ENCODE measurements at places on chromosomes 11 and 22.

DNA sequence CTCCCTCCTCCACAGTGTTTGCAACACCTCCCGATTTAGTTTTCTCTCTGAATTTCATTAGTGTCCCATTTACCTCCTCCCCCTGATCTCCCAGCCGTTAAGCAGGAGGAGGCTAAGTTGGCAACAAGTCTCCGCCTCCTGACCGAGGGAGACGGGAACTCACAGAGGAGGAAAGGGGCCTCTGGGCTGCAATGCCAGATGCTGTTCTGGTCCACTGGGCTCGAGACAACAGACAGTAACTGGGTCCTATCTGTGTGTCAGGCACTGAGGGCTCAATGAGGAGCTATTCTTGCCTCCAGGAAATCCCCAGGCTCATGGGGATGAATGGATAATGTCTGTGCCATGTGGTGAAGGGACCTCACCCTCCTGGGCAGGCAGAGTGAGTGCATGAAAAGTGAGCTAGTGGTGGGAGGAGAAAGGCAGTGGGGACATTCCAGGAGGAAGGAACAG is 228.1 kb downstream of the TENM4 start:
- DNase-seq, result no peak

- no peak for DNase-seq
Observed at GRCh38 chr11:12114193-12115033, 4.0 kb downstream of the MICAL2 start.

DNA sequence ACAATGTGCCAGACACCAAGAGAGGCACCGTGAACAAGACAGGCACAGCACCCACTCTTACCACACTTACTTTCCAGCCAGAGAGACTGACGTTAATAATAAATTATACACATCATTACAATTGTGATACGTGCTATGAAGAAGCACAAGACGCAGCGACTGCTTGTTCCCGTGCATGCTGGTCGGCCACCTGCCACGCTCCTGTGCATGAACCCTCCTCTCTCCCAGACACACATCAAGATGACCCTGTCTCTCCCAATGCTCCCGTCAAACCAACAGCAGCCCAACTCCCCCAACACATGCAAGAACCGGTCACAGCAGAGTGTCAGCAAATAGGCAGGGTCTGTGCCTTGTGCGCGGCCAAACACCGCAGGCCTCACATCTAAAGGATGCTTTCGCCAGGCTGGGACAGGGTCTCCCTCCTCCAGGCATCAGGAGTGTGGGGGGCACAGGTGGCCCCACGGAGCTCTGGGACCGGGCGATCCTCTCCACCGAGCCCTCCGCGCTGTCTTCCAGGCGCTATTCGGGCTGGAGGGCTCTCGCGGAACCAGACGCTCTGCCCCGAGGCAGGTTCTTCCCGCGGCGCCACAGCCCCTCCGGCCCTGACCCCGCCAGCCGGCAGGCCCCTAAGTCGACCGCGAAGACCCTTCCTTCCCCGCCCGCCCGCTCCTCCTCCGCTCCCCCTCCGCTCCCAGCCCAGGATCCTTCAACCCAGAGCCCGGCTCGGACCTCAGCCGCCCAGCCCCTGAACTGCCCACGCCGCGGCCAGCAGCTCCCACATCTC is 533 bp downstream of the SERGEF start:
- DNase-seq, result no peak

- DNase-seq, result no peak
Observed at GRCh38 chr11:101817581-101817980, 97.2 kb upstream of the CEP126 start.

DNA sequence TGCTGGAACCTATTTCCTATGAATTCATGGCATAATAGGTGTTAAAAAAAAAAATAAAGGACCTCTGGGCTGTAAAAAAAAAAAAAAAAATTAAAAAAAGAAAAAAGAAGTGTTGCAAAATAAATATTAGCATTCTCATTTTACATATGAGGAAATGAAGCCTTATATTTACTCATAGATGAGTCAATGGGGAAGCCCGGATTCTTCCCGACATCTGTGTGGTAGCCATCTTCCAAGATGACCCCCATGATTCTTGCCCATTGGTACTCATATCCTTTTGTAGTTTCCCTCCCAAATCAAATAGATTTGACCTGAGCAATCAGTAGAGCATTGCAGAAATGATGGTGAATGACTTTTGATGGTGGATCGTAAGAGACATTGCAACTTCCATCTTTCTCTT is 3.0 kb upstream of the SWAP70 start:
- no peak for DNase-seq

- no peak for DNase-seq
Observed at GRCh38 chr11:5541427-5541826, 6.9 kb downstream of the OR52H1 start.

GRCh38 chr22:41661088-41661487 is 27.6 kb downstream of the SNU13 start:
- DNase-seq, result no peak

Measured in activated CD8-positive, alpha-beta memory T cell treated with anti-CD3 and anti-CD28 coated beads, Interleukin-2, amount 50 U/mL, for 48 hours (primary cell).